ENCODE measurements at places on chromosomes 12 and 14.
A peak's percentile ranks its signal among the peaks of the same experiment; 100 is the strongest.

DNA sequence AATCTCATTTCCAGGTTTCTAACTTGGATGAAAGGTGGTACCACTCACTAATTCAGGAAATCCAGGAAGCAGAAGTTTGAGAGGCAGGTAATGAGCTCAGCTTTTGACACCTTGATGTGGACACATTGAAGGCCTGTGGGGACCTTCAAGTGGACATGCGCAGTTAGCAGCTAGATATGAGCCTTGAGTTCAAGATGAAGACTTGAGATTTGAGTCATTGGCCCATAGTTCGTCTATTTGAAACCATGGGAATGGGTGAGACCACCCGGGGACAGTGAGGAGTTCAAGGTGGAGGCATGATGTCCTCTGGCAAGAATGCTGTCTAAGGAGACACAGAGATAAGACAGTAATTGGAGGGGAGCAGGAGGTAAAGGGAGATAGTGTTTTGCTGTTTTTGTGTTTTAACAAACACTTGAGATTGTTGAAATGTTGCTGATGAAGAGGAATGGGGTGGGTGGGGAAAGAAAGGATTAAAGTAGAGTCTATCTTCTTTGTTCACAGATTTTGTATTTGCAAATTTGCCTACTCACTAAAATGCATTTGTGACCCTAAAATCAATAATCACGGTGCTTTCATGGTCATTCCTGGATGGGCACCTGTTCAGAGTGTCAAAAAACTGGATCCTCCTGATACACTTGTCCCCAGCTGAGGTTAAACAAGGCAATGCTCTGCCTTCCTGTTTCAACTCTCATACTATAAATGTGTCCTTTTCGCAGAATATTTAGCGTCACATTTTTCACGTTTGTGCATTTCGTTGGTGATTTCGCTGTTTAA is 69.5 kb upstream of the PLXNC1 start:
- no peak for DNase-seq

DNA sequence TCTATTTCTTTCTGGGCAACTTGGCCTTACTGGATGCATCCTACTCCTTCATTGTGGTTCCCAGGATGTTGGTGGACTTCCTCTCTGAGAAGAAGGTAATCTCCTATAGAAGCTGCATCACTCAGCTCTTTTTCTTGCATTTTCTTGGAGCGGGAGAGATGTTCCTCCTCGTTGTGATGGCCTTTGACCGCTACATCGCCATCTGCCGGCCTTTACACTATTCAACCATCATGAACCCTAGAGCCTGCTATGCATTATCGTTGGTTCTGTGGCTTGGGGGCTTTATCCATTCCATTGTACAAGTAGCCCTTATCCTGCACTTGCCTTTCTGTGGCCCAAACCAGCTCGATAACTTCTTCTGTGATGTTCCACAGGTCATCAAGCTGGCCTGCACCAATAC is 5.3 kb downstream of the OR4N5 start:
- DNase-seq, result no peak

DNA sequence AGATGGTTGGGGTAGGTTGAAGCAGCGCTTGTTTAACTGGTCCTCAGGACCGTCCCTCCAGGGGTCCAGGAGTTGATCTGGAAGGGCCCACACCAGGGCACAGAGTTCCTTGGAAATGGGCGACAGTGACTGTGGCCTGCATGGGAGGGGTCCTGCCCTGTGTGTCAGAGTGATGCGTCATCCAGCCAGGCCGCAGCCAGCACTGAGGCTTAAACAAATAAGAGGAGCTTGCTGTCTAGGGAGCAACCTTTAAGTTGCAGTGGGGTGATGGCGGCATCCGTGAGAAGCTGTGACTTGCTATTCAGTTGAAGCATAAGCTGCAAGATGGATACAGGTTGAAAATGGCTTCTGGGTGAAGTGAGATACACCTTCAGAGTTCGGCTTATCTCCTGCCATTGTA is 20.2 kb downstream of the DCAF4 start:
- no peak for DNase-seq

GRCh38 chr14:92698393-92698792 is 50.0 kb downstream of the LGMN start:
- no peak for DNase-seq

DNA sequence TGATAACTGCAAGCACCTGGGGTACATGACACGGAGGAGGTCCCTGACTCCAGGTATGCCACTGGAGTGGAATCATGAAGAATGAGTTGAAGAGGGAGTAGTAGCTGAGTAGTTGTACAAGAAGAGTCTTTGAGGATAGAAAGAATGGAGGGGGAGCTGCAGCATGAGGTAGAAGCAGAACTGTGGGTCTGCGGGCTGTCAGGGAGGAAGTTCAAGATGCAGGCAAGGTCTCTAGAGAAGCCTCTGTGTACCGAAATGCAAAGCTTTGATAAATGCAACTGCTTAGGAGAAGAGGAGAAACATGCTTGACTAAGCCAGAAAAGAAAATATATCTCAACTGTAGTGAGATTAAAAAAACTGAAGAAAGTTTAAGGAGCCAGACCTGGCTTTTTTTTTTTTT is 91.5 kb downstream of the CPNE8 start:
- DNase-seq, result no peak

DNA sequence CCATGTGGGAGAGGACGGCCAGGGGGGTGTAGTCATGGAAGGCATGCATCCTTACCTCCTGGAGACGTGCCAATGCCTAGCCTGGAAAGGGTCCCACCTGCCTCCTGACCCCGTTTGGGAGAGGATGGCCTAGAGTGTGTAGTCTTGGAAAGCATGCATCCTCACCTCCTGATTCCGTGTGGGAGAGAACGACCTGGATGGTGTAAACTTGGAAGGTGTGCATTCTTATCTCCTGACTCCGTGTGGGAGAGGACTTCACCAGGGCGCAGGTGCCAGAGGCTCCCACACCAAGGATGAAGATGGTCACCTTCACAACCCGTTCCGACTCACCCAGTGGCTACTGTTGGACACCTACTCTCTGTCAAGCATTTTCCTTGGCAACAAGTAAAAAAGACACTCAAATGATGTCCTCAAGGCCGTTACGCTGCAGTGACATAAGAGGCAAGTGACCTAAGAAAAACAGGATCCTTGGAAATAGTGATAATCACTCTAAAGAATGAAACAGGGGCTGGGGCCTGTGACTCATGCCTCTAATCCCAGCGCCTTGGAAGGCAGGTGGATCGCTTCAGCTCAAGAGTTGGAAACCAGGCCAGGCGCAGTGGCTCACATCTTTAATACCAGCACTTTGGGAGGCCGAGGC is 37.5 kb upstream of the FZD10 start:
- no peak for DNase-seq

- no peak for DNase-seq
Measured at GRCh38 chr12:56999456-56999855, 6.9 kb downstream of the ZBTB39 start.

- DNase-seq, result no peak
Measured at GRCh38 chr14:53001787-53002378, 51.0 kb upstream of the FERMT2 start.

- DNase-seq, result no peak
Measured at GRCh38 chr14:77265561-77266335, 5.3 kb downstream of the NGB start.

- no peak for DNase-seq
Measured at GRCh38 chr12:96514328-96514727, 25.0 kb downstream of the CFAP54 start.

DNA sequence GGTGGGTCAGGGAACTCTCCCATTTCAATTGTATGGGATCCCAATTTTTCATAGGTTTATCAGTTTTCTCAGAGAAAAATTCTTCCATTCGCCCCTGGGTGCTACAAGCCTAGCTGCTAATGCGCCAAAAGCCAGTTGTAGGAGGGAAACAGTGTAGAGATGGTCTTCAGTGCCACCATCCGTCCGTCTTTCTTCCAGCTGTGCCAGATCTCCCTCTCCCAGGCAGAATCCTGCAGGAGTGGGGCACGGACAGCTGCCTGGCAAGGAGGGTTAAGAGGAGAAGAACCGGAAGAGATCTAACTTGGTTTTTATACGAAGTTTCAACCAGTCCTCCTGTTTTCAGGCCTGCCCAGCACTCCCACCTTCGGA is 38.9 kb upstream of the FUT8 start:
- DNase-seq, result no peak

DNA sequence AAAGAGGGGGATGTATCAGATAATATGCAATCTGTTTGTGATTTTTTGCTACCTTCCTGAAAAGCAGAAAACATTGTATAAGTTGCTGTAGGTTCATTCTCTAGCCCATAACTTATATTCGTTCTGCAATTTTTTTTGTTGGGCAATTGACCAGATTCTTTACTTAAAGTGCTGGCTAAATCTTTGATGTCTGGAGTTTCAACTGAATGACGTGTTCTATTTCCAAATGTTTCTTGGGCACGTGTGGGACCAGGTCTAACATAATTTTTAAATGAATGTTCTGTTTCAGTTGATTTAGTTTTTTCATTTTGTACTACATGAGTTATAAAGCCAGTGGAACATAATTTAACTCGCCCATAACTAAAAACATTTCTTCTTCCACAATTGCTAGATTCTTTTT is 3.8 kb downstream of the MLH3 start:
- DNase-seq, result no peak

GRCh38 chr12:69415471-69416275 is 54.5 kb upstream of the FRS2 start:
- DNase-seq, result peak; percentile 99

- no peak for DNase-seq
Measured at GRCh38 chr12:18323159-18323558, 61.8 kb downstream of the PIK3C2G start.

GRCh38 chr12:131264635-131265034 is 310.9 kb downstream of the ADGRD1 start:
- DNase-seq, result no peak

- DNase-seq, result no peak
Measured at GRCh38 chr14:87055007-87055406, 938.0 kb downstream of the GALC start.

GRCh38 chr12:75020068-75020557 is 189.5 kb downstream of the KCNC2 start:
- DNase-seq, result no peak

DNA sequence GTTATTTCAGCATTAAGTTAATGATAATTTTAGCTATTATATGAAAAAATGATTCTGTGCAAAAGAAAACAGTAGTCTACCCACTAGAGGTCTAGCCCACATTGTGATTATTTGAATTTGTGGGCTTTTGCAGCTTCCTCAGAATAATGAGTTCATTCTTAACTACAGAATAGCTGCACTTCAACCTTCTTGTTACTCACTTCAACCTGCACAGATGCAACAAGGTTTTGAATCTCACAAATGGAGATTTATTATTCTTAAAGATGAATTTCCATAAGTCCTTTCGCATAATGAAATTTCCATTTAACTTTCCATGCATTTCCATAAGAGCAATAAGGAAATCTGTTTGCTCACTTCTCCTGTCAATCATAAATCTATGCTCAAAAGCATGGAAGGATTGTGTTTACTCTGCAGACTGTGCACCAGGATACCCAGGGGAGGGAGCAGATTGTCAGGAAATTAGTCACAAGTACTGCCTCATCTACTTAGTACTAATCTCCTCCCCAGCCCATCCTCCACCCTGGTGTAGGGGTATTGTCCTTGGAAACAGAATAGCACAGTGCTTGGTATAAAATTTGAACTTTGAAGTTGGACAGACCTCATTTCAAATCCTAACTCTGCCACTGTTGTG is 24.1 kb downstream of the PTGER2 start:
- no peak for DNase-seq

DNA sequence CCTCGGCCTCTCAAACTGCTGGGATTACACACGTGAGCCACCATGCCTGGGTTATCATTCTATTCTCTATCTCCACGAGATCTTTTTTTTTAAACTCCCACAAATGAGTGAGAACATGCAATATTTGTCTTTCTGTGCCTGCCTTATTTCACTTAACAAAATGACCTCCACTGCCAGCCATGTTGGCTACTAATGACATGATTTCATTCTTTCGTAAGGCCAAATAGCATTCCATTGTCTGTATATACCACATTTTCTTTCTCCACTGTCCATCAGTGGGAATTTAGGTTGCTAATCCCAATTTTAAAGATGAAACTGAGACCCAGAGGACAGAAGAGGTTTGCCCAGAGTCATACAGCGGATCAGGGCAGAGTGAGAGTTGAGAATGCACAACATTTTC is 10.9 kb upstream of the TRPV4 start:
- DNase-seq, result no peak

GRCh38 chr12:119444462-119445044 is 110.0 kb downstream of the CCDC60 start:
- DNase-seq, result no peak

DNA sequence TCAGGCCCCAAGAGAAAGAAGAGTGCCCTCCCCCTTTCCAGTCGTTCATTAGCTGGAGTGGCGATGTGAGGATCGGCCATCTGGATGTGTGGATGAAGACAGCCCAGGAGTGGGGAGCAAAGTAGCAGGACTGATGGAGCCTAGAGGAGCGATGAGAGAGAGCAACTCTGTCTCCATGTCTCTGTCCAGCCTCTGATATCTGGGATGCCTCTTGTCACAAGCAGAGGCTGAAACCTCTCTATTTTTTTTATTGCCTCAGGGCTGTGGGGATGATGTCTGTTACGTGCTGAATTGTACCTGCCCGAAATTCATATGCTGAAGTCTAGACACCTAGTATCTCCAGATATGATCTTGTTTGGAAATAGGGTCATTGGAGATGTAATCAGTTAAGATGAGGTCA is 2.7 kb downstream of the SERPINA11 start:
- DNase-seq, result no peak

- DNase-seq, result no peak
Measured at GRCh38 chr12:88643685-88644084, 63.4 kb upstream of the KITLG start.

GRCh38 chr12:34397591-34398365 is 375.5 kb downstream of the ALG10 start:
- no peak for DNase-seq

DNA sequence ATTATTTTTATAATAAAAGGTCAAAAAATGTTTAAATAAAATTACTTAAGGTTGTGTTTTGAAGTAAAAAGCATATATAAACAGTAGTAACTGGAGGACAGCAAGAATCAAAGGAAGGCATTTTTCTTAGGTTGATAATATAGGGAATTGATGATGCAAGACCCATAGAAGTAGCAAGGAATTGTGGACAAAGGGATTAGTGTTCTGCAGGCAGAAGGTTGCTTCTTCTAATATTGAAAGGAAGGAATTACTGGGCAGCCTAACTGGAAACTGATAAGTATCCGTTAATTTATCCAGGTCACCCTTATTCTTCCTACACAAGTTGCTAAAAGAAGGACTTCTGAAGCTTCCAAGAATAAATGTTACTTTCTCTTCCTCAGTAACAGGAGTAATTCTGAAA is 54.5 kb upstream of the ALX1 start:
- DNase-seq, result no peak

DNA sequence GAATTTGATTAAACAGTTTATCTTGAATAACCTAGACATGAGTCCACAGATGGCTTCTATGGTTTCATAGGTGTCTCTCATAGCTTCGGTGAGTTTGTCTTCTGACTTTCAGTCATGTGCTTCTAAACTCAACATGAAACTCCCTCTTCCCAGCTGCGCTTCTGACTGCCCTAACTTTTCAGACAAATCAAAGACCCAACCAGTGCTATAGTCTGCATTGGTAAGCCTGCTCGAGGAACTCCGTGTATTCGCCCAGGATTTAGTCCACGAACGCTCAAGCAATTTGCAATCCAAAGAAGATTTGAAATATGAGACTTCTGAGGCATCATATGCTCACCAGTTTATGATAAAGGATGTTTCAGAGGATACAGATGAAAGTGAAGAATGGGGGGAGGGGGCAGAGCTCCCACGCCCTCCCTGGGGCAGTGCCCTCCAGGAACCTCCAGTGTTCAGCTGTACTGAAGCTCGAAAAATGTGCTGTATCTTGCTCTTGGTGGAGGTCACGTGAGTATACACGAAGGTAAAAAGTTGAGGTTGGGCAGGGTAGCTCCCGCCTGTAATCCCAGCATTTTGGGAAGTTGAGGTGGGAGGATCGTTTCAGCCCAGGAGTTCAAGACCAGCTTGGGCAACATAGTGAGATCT is 5.2 kb upstream of the RILPL2 start:
- no peak for DNase-seq

Measured in GOT3 (cell line).